ENCODE measurements at places on chromosomes 11 and 22.

DNA sequence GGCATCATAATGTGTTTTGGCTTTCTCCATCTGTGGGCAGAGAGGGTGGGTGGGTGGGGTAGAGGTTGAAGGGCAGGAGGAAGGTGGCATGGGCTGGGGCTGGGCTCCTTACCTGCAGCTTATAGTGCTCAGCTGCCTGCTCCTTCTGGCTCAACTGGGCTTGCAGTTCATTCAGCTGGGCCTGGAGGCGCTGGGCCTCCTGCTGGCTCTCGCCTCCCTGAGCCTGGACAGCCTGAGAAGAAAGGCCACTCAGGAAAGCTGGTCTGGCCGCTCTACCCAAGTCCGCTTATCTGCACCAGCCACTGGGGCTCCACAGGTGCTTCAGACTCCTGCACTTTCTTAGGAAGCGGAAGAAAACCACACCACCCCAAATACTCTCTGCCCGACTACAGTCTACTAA, 10.4 kb downstream of the IL18BP start:
- no peak for DNase-seq

DNA sequence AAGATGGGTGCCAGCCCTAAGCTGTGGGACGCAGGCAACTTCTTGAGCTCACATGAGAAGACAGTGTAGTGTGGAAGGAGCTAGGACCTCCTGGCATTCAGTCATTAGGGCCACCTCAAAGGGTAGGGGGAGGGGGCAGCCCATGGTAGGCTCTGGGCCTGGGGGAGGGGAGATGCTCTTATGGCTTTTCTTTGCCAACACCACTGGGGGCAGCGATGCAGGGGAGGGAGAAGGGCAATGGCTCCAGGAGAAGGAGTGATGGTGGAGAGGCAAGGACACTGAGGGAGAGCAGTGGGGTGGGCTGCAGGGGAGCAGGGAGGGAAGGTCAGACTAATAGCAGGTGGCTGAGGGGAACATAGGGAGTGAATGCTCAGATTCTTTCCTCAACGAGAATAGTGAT, 63.3 kb upstream of the SUSD2 start:
- no peak for DNase-seq

DNA sequence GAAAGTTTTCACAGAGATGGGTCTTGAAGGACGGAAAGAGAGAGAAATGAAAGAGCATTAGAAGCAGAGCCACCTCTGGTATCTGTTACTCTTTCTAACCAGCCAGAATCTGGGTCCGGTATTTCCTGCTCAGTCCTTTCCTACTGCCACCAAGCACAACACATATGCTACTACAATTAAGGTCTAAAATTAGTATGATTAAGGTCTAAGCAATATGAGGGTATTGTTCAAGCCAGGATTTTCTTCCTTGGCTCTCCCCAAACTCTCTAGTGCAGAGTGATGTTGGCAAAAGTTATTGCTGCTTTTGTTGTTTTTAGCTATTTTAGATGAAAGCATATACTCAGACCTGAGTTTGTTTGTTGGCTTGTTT, 59.2 kb upstream of the EED start:
- DNase-seq: no peak

- DNase-seq: no peak
Measured at GRCh38 chr11:125207866-125208425, 43.4 kb downstream of the PKNOX2 start.

DNA sequence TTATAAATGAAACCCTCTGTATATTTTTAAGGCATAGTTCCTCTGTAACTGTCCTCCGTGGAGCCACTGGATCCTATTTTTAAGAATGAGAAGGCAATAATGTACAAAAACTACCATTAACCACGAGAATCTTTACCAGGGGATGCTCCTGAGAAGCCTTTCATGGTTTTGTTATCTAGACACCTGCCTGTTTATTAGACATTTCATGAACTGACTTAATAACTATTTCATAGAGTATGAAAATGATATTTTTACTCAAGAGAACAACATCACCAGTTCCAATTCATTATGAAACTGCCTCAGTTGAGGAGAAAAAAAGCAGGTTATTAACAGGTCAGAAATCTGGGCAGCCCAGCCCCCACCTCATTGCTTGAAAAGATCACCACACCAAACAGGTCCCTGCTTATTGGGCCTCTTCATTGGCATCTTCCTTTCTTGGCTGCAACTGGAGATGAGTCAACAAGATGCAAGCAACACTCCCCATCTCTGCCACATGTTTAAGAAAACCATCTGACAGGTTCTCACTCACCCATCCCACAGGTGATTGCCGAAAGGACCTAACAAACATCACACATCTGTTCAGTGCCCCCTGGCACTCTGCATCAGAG, 27.8 kb downstream of the ETS1 start:
- no peak for DNase-seq

DNA sequence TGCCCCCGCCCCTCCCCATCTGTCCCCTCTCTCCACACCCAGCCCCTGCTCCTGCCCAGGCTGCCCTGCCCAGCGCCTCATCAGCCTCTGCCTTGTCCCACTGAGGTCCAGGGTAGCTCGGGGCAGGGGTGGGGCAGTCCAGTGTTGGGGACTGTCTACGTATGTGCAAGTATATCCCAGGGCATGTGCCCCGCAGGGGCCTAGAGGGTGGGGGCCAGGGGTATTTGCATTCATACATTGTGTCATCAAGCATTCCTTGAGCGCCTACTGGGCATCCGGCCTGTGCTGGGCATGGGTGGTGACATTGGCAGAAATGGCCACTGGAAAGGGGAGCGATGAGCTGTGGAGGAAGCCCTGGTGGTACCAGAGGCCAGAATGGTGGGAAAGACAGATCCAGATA, 17.6 kb upstream of the TAB1 start:
- no peak for DNase-seq

- DNase-seq: no peak
Measured at GRCh38 chr11:33616552-33616951, 84.1 kb downstream of the C11orf91 start.

DNA sequence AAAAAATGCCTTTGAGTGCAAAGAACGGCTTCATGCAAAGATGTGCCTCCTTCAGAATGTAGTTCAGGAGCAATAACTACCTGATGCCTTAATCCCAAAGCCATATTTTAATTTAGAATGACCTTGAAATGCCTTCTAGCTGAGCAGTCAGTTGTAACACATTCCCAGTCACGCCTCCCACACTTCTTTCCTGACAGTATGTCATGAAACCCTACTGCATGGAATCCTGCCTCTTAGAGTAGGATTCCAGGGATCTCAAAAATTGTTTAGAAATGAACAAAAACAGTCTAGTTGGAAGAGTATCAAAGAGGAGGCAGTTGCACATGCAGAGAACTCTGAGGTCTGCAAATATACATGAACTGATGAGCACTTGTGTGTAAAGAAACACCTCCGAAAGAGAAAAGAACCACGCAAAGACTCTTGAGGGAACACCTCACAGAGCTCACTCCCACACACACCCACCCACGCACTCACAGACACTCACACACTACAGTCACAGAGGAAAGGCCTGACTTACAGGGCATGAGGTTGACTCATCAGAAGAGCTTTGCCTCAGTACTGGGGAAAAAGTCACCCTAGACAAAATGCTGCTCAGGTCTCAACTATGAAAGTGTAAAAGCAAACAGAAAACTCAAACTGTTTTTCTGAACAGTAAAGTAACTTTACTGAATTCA, 77.4 kb downstream of the GGTLC2 start:
- no peak for DNase-seq

DNA sequence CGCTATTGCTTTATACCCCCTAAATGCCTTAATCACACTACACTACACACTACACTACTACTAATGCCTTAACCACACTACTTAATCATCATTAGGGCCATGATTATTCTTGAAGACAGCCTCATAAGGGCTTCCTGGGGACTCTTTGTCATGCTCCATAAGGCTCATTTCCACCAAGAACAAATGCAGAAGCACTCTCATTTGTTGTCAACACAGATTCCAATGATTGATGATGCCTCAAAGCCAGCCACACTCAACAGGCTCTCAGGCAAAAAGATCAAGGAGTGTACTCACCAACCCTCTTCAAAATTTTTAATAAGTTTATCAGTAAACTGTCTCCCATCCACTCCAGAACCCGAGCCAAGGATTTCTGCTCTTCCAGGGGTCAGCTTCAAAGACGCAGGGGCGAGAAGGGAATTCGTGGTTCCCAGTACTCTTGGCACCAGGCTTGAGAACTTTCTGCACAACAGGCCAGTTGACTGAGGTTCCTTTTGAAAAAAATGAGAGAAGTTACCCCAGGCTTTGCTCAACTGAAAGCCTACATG, 204.7 kb upstream of the GUCY1A2 start:
- DNase-seq: no peak

GRCh38 chr11:3849297-3849874, 6.1 kb upstream of the STIM1 start:
- DNase-seq: no peak

DNA sequence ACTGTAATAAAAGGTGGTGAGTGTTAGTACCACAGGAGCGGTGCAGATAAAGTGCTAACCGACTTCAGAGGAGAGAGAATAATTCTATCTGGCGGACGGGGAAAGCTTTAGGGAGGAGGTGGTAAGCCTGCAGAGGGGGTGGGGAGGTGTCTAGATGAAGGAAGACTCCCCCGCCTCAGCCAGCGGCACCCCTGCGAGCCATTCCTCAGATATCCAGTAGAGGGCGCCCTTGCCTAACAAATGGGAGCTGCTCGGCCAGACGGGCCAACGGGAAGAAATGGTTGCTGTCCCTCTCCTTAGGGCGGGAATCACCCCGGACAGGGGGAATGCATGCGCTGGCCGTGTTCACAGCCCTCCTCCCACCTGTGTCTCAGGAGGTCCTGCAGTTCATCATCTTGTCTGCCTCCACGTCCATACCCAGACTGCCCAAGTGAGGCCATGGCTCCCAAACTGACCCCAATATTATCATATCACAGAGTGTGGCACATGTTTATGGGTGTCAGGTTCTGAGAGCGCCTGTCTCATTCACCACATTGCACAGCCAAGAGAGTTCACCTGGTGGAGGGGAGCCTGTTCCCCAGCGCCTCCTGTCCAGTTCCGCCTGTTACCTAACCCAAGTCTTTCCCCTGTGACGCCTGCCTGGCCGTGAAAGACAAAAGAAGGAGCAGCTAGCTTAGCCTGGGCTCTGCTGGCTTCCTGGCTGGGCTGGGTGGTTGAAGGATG, 85.5 kb downstream of the ST3GAL4 start:
- peak; percentile 88 for DNase-seq

DNA sequence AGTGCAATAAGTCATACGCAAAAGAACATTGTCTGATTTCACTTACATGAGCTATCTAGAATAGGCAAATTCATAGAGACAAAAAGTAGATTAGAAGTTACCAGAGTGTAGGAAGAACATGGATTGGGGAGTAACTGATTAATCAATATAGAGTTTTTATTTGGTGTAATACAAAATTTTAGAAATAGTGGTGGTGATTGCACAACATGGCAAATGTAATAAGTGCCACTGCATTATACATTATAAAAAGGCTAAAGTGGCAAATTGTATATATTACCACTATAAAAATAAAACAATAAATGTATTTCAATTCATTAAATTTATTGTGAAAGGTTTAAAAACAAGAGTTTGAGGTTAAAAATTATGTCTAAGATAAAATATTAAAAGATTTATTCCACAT, 8.7 kb upstream of the OR51B4 start:
- no peak for DNase-seq

GRCh38 chr22:40972587-40972986, 21.4 kb downstream of the RBX1 start:
- no peak for DNase-seq

DNA sequence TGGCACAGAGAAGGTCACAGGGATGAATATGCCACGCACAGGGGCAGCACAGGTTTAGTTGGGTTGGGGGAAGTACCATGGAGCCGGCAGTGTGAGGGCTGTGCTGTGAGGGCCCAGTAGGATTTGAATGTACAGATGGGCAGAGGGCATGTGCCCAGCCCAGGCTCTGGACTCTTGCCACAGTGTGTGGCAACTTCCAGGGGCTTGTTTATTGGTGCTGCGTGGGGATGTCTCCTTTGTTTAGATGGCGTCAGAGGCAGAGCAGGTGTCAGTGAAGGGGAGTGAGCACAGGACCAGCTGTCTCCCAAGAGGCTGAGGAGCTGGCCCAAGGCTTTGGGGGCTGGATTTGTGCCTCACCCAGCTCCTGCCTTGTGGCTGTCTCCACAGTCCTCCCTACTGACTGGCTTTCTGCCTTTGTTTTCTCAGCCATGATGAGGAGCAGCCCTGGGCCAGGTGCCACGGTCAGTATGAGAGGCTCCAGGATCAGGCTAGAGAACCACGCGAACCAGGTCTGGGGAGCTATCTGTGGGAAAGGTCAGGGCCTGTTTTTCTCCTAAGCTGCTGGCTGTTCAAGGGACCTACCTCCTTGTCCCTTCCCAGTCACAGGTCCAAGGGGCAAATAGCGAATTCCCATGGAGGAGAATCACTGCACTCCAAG, 21.9 kb downstream of the SUN2 start:
- DNase-seq: no peak

- no peak for DNase-seq
Measured at GRCh38 chr11:64056861-64057260, 21.1 kb downstream of the FLRT1 start.

DNA sequence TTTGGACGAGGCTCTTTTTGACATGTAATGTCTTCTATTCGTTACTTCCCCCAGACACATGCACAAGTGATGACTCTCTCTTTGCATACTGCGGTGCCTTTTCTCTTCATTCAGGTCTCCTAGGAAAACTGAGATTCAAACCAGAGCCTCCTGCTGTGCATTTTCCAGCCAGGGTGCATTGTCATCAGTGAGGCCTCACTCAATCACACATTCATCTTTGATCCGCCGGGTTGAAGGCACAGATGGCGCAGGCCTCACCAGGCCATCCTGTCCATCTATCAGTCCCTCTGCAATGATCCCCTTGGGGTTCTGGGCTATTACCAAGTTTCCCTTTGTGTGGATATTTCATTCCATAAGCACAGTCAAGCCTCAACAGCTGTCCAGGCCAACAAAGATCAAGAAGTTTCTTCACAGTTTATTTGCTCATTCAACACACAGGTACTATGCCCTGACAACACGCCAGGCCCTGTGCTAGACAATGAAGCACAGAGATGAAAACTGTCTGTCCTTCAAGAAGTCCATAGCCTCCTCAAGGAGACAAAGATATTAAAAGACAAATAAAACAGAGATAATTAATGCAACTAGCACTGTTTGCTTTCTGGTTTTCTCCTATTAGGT, 107.8 kb downstream of the LARGE1 start:
- DNase-seq: no peak

- no peak for DNase-seq
Measured at GRCh38 chr22:40855071-40855978, 1.1 kb downstream of the ST13 start.

DNA sequence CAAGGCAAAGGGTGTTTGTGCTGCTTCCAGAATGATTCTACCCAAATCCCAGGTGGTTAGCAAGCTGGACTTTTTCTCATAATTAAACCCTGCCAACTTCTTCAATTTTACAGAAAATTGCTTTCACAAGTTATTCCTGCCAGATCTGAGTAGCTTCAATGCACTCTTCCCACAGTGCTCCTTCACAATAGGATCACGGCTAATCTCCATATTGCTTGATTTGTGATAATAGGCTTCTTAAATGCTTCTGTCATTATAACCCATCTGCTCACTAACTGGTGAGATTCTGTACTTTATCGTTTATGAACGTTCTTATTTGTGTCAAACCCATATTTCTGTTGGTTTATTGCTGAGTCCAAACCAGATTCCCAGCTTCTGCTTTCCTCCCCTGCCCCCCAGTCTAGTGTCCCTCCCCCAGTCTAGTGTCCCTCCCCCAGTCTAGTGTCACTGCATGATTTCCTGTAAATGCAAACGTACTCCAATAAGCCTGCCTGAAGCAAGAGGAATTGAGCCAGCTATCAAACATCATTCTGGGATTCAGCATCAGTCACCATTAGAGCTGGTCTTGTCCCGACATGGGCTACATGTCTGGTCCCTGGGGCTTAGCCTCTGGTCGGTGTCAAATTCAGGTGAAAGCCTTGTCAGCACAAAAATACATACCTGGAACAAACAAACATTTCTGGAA, 14.0 kb downstream of the MMP3 start:
- no peak for DNase-seq

- no peak for DNase-seq
Measured at GRCh38 chr11:70026726-70027125, 51.4 kb upstream of the ANO1 start.

Measured in left forelimb (tissue), 1 donor.